ENCODE measurements at places on chromosomes 1 and 21. TPM values are rescaled to one million over a fixed set of nuclear protein-coding genes. Genes with fewer than 3 reads are reported as not detected.

GRCh38 chr1:48216941-48217340 is 5.6 kb upstream of the SLC5A9 start:
- DNase-seq, result no peak

The SPAG17 gene
- 0.09 TPM for polyA plus RNA-seq

DNA sequence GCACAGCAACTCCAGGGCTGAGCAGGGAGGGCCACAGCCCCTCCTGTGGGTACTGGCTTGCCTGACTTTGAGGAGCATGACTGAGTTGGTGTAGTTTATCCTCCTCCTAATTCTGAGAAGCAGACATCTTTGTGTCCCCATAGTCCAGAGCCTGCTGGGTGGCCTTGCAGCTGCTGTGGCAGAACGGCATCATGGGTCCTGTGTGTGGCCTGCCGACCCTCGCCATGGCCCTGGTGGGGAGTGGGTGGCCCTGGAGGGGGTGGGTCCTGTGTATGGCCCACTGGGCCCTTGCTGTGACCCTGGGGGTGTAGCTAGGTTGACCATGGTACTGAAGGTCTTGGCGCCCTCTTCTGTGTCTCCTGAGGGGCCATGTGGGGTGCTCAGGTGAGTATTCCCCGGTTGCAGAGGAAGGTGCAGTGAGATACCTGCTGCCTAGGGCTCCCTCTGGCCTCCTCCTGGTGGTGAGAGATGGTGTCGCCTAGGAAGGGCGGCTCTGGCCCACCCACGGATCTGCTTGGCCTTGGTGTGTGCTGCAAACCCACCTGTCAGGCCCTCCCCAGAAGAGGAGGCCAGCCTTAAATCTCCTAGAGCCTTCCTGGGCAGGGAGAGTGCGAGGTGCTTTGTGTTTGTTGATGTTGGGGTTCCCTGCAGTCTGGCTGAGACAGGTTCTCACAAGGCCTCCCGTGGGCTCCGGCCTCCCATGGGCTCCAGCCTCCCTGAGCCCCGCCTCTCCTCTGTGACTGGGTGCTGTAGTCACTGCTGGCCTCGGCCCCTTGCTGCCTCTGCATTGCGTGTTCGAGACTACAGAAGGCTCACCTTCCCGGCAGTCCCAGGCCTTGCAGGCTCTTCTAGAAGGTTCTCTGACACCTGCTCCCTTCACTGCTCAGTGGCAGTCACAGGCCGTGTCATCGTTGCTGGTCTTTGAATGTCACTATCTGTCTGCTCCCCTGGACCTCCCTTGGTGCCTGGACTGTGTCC is 7.8 kb downstream of the SNAP47 start:
- DNase-seq, result no peak

DNA sequence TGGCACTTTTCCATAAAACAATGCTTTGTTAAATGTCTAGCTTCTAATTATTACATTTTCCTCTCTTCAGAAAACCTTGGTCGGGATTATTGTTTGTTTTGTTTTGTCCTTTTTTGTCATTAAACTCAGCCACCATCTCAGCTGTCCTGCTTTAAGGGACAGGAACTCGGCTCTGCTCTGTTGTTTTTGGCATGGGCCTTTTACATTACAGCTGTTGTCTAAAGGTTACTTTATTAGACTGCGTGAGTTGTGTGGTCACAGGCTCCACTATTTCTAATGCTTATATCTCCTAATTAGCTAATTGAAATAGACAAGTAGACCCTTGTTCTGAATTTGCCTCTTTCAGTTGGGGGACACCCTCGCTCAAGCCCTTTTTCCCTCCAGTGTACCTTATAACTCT is 1.6 kb downstream of the PALMD start:
- no peak for DNase-seq

DNA sequence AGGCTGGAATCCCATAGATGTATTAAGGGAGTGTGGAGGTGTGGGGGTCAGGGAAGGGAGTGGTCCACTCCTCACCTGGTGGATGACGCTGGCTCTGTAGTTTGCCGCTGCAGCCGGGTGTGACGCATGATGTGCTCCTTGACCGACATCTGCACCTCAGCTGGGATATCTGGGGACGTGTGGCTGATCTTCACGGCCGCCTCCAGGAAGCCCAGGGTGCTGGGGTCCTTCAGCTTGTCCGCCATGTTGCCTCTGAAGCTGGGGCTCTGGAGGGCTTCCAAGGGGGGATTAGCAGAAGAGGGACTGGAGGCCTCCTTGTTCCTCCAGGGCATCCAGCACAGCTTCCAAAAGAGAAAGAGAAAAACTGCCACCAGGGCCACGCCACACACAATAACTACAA is 14.1 kb downstream of the SYT6 start:
- no peak for DNase-seq

- DNase-seq, result no peak
These were observed 42.1 kb upstream of the DMRTB1 start for GRCh38 chr1:53417074-53417511.

The RGS1 gene
- polyA plus RNA-seq, result not detected

The FBLIM1 gene
- polyA plus RNA-seq, result 254 TPM

DNA sequence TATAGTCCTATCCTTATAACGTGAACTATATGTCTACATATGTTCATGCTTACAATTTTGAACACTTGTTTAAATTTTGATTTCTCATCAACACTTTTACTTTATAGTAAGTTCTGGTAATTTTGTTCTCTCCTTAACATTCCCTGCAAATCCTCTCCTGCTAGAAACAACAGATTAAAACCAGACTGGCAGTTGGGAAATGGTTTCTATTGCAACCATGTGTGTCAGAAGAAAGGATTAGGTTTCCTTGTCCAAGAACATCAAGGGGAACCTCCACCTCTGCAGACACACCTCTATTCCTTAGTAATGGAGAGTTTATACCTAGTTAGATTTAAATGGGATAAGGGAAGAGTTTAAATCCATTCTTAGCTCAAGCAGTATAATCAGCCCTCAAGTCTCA is 3.3 kb upstream of the WARS2 start:
- DNase-seq, result no peak

DNA sequence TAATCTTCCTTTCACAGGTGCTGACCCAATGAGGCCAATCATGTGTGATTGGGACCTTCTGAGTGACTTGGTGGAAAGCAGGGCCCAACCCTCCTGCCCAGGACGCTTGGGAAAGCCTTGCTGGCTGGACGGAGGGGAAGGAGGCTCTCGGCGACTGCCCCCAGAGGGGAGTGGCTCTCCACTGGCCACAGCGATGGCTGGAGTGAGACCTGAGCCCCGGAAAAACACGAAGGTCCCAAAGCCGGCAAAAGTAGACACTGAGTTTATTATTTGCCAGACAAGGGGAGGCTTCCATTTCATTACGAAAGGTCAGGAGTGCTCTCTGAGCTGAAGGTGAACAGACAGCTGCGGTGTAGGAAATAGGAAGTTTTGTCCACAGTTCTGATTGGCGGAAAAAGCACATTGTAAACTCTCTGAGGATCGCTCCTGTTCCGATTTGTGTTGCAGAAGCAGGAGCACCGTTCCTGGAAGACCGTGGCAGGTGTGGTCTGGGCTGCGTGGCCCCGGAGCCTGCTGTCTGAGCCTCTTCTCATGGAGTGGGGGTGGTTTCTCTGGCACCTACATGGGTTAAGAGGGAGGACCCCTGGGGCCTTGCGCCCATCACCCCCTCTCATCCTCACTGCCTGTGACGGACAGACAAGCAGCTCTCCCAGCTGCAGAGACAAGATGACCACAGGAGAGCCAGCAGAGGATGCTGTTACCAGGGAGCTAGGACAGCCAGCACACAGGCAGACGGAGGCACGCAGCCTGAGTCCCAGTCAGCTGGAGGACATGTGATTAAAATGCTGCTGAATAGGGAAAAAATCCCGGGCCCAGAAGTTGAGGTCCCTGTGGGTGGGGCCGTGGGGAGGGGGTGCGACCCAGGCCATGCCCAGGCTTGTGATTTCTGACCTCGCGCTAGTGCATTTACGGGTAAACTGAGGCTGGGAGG is 41.5 kb downstream of the KRTAP10-1 start:
- no peak for DNase-seq

The CPT2 gene
- polyA plus RNA-seq, result 20.6 TPM

GRCh38 chr1:175511496-175511895 is 231.9 kb downstream of the TNR start:
- no peak for DNase-seq

- no peak for DNase-seq
These were observed 218.3 kb upstream of the SGIP1 start for GRCh38 chr1:66315671-66316070.

DNA sequence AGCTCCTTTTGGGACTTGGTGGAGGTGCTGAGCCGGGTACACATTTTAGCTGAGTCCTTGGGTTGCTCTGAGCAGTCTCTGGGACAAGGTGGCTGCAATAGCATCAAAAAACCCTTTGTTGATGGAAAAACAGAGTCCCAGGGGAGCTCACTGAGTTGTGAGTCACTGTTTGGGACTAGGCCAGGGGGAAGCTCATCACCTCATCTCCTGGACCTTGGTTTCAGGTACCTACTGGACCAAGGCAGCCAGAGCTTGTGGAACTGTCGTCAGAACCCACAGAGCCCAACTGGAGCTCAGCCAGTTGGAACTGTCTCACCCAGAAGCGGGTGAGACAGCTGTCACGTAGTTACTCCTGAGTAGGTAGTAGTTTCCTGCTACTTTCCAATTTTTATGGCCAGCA is 146.7 kb downstream of the HLX start:
- DNase-seq, result no peak

- DNase-seq, result no peak
These were observed 121.0 kb upstream of the IRF2BP2 start for GRCh38 chr1:234730770-234731568.

DNA sequence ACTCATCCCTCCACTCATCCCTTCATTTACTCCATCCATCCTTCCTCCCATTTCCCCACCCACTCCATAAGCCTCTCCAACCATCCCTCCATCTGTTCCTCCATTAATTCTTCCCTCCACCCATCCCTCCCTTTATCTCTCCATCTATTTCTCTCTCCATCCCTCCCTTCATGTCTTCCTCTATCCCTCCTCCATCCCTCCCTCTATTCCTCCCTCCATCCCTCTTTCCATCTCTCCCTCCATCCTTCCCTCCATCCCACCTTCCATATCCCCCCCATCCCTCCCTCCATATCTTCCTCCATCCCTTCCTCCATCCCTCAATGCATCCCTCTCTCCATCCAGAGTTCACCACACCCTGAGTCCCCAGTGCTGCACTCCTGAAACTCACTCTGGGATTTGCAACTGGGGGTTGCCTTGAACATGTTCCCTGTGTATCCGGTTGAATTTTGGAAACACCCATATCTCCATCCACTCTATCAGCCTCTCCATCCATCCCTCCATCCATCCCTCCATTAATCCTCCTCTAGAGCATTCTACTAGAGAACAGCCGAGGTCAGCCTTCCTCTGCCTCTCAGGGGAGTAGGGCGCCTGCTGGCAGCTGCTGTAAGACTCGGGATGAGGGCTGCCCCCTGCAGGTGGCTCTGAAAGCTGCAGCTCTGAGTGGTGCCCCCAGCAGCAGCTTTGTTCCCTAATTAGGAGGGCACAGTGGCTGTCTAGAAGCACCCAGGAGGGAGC is 39.4 kb downstream of the ABCG1 start:
- DNase-seq, result no peak

The SUSD4 gene
- polyA plus RNA-seq, result 0.32 TPM

The OR2L5 gene
- not detected for polyA plus RNA-seq

DNA sequence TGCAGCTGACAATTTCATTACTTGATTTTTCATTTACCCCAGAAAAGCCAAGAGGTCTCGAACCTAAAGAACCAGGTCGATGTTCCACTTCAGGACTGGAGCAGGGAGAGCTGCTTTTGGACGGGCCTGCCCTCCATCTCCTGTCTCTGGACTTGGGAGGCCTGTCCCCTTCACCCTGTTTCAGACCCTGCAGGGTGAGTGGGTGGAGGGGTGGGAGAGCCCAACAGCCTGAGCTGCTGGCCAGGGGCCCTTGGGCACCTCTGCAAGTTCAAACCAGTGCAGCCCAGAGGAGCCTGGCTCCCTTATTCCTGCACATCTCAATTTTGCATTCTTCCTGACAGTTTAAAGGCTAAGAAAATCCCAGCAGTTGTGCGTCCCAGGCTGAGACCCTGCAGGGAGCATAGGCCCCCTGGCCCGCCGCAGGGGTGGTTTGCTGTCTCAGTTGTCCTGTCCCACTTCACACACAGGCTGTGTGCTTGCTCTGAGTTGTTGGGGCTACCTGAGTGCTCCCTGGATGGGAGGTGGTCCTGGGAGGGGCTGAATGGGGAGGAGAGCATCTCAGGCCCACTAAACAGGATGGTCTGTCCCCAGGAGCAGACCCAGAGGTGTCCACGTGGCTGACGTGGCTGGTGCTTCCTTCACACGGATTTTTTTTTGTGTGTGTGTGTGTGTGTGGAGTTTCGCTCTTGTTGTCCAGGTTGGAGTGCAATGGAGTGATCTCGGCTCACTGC is 443.7 kb downstream of the PTPRU start:
- no peak for DNase-seq

DNA sequence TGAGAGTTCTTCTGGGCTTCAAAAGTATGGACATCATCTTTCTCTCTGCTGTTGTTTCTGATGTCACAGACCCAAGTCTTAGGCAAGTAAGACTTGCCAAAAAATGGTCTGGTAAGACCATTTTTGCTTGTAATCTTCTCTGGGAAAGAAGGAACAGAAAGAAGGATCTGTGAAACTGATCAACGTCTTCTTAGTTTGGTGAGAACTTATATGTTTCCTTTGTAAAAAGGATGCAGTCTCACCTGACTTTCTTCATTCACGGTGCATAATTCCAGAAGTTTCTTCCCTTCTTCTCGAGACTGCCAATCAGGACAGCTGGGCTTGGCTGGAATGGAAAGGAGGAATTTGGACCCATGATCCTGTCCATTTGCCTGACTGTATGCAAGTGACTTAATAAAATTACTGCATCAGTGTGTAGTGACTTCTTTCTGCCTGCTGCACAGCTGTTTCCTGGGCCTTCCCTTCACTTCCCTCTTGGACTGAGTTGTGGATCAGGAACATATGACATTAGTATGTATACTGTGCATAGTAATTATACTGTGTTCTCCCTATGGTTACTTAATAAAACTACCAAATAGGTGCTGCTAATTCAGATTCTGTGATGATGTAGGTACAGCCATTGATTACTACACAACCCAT is 7.6 kb upstream of the DENND1B start:
- no peak for DNase-seq

DNA sequence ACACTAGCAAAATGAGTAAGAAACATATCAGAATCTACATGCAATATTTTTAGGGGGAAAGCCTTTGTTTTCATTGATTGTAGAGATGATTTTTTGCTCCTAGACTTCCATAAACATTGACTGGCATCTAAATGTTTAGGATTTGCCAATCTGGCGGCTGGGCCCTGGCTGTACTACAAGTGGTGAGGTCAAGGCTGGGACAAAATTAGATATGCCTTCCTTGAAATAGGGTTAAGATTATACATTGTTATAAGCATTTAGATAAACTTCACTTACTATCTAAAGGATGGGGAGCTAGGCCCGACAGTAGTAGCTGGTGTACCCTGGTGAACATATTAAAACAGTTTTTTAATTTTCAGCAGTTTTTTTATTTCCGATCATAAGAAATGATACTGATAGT is 5.2 kb downstream of the NFIA start:
- DNase-seq, result no peak

Data from BJ (cell line).